Adrenal gland (tissue), 19 donors: ENCODE measurements at places on chromosomes 2 and 18. TPM values are rescaled to one million over a fixed set of nuclear protein-coding genes. Genes with fewer than 3 reads are reported as not detected.
A peak's percentile ranks its signal among the peaks of the same experiment; 100 is the strongest.

The ASB18 gene
- total RNA-seq = not detected

The TBR1 gene
- total RNA-seq = not detected

The MYOM1 gene
- 2.9 TPM for total RNA-seq

The ACKR3 gene
- total RNA-seq = 1.3 TPM

DNA sequence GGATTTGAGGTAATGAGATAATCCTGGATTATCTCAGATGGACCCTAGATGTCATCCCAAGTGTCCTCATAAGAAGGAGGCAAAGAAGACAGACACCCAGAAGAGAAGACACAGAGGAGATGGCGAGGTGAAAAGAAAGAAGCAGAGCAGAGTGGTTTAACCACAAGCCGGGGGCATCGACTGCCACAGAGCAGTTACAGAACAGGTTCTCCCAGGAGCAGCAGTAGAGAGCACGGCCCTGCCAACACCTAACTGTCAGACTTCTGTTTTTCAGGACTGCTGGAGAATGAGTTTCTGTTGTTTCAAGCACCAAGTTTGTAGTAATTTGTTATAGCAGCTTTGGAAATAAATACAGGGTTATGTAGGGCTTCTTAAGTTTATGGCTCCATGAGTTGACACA is 437.0 kb downstream of the THSD7B start:
- no peaks in the 10 kb centered on the region for H3K27me3 ChIP-seq
- H3K36me3 ChIP-seq = no peaks in the 10 kb centered on the region
- H3K4me3 ChIP-seq = no peak overlapping the region
- no peak for DNase-seq
- no peak overlapping the region for H3K27ac ChIP-seq
- H3K4me1 ChIP-seq = no peaks in the 10 kb centered on the region

GRCh38 chr2:159124931-159125467 is 156.6 kb downstream of the TANC1 start:
- H3K27ac ChIP-seq = no peak overlapping the region
- H3K27me3 ChIP-seq = no peaks in the 10 kb centered on the region
- H3K36me3 ChIP-seq = no peaks in the 10 kb centered on the region
- peak; percentile 66 for DNase-seq
- no peak overlapping the region for H3K4me3 ChIP-seq
- peaks cover 15% of the 10 kb centered on the region for H3K4me1 ChIP-seq

- H3K36me3 ChIP-seq = no peaks in the 10 kb centered on the region
- no peak overlapping the region for H3K4me3 ChIP-seq
- no peak overlapping the region for H3K27ac ChIP-seq
- no peaks in the 10 kb centered on the region for H3K4me1 ChIP-seq
- peak; percentile 26 for DNase-seq
These were observed 15.3 kb downstream of the CROCC2 start for GRCh38 chr2:240921311-240921994.

- peaks cover 18% of the 10 kb centered on the region for H3K27me3 ChIP-seq
- DNase-seq = no peak
- peak overlapping the region; percentile 36 for H3K27ac ChIP-seq
- H3K36me3 ChIP-seq = no peaks in the 10 kb centered on the region
These were observed 20.9 kb upstream of the COL6A3 start for GRCh38 chr2:237434866-237435311.

DNA sequence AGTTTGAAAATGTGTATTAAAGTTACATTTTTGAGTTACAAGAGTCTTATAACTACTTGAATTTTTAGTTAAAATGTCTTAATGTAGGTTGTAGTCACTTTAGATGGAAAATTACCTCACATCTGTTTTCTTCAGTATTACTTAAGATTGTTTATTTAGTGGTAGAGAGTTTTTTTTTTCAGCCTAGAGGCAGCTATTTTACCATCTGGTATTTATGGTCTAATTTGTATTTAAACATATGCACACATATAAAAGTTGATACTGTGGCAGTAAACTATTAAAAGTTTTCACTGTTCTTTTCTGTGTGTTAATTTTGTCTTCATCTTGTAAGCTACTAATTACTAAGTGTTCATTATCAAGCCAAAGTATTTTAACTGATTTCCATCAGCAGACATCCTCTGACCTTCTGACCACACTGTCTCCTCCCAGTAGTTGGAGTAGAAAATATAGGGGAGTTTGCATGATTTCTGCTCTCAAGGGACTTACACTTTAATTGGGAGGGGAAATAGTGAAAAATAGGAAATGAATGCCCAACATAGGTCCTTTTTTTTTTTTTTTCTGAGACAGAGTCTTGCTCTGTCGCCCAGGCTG is 4.3 kb downstream of the PMAIP1 start:
- H3K36me3 ChIP-seq = no peaks in the 10 kb centered on the region
- peaks cover 35% of the 10 kb centered on the region for H3K27me3 ChIP-seq
- no peak overlapping the region for H3K4me3 ChIP-seq
- peaks cover 4% of the 10 kb centered on the region for H3K4me1 ChIP-seq

GRCh38 chr18:7980656-7981055 is 413.5 kb downstream of the PTPRM start:
- no peaks in the 10 kb centered on the region for H3K36me3 ChIP-seq
- no peaks in the 10 kb centered on the region for H3K4me1 ChIP-seq
- no peak for DNase-seq
- no peaks in the 10 kb centered on the region for H3K27me3 ChIP-seq

DNA sequence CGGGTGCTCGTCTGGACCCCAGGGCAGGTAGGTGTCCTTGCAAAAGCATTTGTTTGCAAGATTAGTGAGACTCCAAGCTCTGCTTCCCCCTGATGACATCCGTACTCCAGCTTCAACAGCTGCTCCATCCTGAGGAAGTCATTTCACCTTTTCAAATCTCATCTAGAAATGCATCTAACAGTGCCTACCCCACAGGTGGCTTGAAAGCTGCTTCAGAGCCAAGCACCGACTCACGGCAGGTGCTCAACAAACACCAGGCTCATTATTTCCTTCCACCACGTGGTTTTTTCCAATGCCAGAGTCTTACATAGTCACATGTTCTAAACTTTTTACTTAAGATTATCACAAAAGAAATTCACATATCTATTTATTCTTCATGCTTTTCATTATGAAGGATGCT is 31.9 kb downstream of the CNGA3 start:
- DNase-seq = no peak
- H3K4me3 ChIP-seq = no peak overlapping the region
- peaks cover 13% of the 10 kb centered on the region for H3K4me1 ChIP-seq
- H3K27me3 ChIP-seq = no peaks in the 10 kb centered on the region
- H3K27ac ChIP-seq = no peak overlapping the region

DNA sequence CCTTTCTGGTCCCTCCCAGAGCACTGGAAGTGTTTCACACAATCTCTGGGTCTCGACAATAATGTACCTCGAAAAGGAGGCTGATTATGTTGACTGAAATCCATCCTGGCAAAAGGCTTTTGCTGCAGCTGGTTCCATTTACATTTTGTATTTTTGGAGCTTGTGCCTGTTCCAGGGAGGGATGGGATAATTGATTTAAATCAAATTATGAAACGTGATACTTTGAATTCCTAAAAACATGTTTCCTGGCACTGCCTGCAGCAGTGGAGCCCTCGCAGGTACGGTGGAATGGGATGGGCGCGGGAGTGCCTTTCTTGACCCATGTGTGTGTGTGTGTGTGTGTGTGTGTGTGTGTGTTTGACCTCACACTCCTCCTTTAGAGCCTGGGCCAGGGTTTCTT is 455.5 kb upstream of the MEIS1 start:
- H3K27ac ChIP-seq = no peak overlapping the region
- no peaks in the 10 kb centered on the region for H3K36me3 ChIP-seq
- H3K27me3 ChIP-seq = no peaks in the 10 kb centered on the region

DNA sequence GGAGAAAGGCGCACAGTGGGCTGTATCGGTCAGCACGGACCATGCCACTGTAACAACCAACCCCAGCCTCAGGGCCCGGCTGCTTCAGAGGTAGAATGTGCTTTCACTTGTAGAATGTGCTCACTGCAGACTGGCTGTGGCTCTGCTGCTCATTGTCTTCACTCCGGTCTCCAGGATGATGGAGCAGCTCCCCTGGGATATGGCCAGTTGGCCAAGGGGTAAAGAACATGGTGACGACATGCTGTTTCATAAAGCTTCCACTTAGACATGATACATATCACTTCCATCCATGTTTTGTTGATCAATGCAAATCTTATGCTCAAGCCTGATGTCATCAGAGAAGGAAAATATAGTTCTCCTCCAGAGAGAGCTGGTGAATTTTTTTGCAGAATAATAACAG is 127.7 kb downstream of the SMAD2 start:
- H3K4me1 ChIP-seq = no peaks in the 10 kb centered on the region
- no peaks in the 10 kb centered on the region for H3K36me3 ChIP-seq

- H3K4me1 ChIP-seq = no peaks in the 10 kb centered on the region
- H3K36me3 ChIP-seq = no peaks in the 10 kb centered on the region
- no peaks in the 10 kb centered on the region for H3K27me3 ChIP-seq
- no peak overlapping the region for H3K27ac ChIP-seq
These were observed 37.9 kb downstream of the RBBP8 start for GRCh38 chr18:22971038-22971437.

- no peak overlapping the region for H3K27ac ChIP-seq
- H3K4me1 ChIP-seq = no peaks in the 10 kb centered on the region
- DNase-seq = no peak
- no peaks in the 10 kb centered on the region for H3K27me3 ChIP-seq
- no peaks in the 10 kb centered on the region for H3K36me3 ChIP-seq
These were observed 71.0 kb downstream of the PDE1A start for GRCh38 chr2:182355815-182356214.

DNA sequence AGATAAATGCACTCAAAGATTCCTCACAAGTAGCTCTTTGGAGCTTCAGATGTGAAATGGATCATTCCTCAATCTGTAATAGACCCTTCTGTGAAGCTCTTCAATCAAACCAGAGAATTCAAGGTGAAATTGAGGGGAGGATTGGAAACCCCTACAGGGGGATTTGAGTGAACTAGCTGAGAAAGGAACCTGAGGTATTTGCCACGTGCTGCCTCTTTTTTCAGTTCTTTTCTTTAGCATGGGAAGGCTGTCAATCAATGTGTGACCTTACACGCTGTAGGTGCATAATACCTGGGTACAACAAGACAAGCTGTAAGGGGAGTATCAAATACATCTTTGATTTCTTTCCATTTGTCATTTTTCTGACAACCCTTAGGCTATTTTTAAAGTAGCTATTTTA is 46.5 kb upstream of the ZEB2 start:
- no peak overlapping the region for H3K4me3 ChIP-seq
- H3K27me3 ChIP-seq = no peaks in the 10 kb centered on the region
- H3K4me1 ChIP-seq = no peaks in the 10 kb centered on the region
- H3K27ac ChIP-seq = no peak overlapping the region

GRCh38 chr2:157172866-157173578 is 84.5 kb upstream of the GALNT5 start:
- H3K36me3 ChIP-seq = no peaks in the 10 kb centered on the region
- H3K4me1 ChIP-seq = no peaks in the 10 kb centered on the region
- H3K27me3 ChIP-seq = no peaks in the 10 kb centered on the region
- DNase-seq = no peak
- no peak overlapping the region for H3K27ac ChIP-seq

DNA sequence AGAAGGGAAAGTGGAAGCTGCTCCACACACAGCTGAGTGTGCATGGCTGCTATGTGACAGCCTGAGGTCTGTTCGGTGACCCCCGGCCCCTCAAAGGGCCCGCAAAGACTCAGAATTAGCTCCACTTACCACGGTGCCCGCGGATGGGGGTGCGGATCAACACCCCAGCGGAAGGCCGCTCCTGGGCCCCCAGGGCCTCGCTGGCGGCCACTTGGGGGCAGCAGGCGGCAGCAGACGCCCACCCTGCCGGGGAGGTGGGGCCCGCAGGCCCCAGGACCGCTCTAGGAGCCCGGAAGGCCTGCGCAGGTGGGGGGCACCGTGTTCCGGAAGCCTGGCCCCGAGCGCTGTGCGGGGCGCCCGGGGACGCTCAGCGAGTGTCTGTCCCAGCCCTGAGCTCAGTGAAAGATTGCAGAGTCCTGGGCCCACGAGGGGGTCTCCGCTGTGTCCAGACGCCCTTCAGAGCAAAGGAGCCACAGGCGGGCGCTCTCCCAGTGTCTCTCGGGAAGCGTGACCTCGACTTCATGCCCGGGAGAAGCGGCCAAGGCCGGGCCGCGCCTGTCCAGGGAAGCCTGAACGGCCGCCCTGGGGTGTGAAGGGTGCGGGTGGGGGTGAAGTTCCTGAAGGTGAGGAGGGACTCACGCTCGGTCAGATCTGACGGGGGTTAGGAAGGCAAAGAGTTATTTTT is 118.7 kb downstream of the VAPA start:
- H3K4me3 ChIP-seq = peak overlapping the region; percentile 56
- H3K27ac ChIP-seq = peak overlapping the region; percentile 26
- no peaks in the 10 kb centered on the region for H3K27me3 ChIP-seq
- DNase-seq = no peak

GRCh38 chr2:55581874-55582547 is 35.4 kb downstream of the PPP4R3B start:
- no peaks in the 10 kb centered on the region for H3K27me3 ChIP-seq
- peak overlapping the region; percentile 10 for H3K27ac ChIP-seq
- peaks cover 30% of the 10 kb centered on the region for H3K36me3 ChIP-seq
- peak; percentile 76 for DNase-seq

DNA sequence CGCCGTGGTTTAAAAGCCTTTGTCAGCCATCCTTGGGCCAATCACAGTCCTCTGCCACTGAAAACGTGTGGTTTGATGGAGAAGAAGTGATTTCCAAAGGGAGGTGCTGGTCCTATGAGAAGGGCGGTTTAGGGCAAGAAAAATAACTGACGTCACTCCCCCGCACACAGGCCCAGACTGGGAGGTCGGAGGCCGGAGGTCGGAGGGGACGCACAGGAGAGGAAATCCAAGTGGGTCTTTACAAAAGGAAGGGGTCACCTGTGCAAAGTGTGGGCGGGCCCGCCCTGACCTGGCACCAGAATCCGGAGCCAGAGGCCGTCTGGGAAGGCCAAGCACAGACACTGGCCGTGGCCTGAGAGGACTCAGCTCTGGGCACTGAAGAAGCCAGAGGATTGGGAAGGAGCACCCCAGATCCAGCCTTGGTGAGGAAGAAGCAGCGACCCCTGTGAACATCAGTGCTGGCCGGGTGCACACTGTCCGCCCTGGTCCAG is 18.0 kb upstream of the KCNG2 start:
- no peaks in the 10 kb centered on the region for H3K4me1 ChIP-seq
- DNase-seq = no peak
- no peak overlapping the region for H3K4me3 ChIP-seq
- H3K36me3 ChIP-seq = no peaks in the 10 kb centered on the region

GRCh38 chr2:135494503-135494902 is 36.5 kb downstream of the ZRANB3 start:
- DNase-seq = no peak
- H3K27me3 ChIP-seq = no peaks in the 10 kb centered on the region
- no peak overlapping the region for H3K4me3 ChIP-seq
- no peaks in the 10 kb centered on the region for H3K36me3 ChIP-seq

GRCh38 chr2:158184001-158184400 is 82.3 kb downstream of the UPP2 start:
- no peak for DNase-seq
- no peak overlapping the region for H3K4me3 ChIP-seq
- no peaks in the 10 kb centered on the region for H3K36me3 ChIP-seq
- no peak overlapping the region for H3K27ac ChIP-seq
- H3K4me1 ChIP-seq = no peaks in the 10 kb centered on the region

GRCh38 chr2:8885449-8886201 is 48.2 kb upstream of the KIDINS220 start:
- H3K4me1 ChIP-seq = no peaks in the 10 kb centered on the region
- DNase-seq = no peak
- no peaks in the 10 kb centered on the region for H3K27me3 ChIP-seq
- H3K4me3 ChIP-seq = no peak overlapping the region
- H3K27ac ChIP-seq = no peak overlapping the region
- no peaks in the 10 kb centered on the region for H3K36me3 ChIP-seq
